ENCODE measurements at places on chromosomes 11 and 22. TPM values are rescaled to one million over a fixed set of nuclear protein-coding genes. Genes with fewer than 3 reads are reported as not detected.

- no peak for DNase-seq
Observed at GRCh38 chr11:109306322-109306721, 115.7 kb upstream of the C11orf87 start.

The GRM5 gene
- total RNA-seq = not detected

- DNase-seq = no peak
Observed at GRCh38 chr11:2846056-2846455, 39.5 kb downstream of the CDKN1C start.

- DNase-seq = no peak
Observed at GRCh38 chr11:96103102-96103501, 179.2 kb upstream of the MTMR2 start.

- DNase-seq = peak; percentile 14
Observed at GRCh38 chr11:63853476-63853875, 14.6 kb downstream of the MARK2 start.

DNA sequence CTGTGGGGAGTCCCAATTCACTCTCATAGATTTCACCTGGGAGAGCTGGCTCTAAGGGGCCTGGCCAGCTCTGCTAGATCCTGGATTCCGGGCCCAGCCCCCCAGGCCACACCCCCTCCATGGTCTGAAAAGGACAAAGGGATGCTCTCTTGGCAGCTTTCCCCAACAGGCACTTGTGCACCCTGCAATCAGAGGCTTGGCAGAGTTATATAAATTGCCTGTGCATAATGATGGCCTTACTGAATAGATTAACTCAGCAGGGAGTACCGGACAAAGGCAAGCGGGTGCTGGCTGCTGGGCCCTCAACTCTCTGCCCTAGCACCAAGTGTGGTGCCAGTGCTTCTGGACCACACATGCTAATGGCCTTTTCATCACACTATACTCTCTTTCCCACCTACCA, 461.6 kb downstream of the BUD13 start:
- DNase-seq = no peak

DNA sequence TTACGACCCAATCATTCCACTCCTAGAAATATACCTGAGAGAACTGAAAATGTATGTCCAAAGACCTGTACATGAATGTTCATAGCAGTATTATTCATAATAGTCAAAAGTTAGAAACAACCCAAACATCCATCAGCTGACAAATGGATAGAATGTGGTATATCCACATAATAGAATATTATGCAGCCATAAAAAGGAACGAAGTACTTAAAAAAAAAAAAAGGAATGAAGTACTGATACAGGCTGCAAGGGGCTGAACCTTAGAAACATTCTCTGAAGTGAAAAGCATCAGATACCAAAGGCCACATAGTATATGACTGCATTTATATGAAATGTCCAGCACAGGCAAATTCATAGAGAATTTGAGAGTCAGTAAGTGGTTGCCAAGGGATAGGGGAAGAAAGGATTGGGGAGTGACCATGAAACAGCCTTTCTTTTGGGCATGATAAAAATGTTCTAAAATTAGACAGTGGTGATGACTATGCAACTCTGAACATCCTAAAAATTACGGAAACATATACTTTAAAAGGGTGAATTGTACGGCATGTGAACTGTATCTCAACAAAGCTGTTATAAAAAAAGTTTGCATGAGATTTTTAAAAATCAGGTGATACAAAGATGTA, 1.8 kb downstream of the TPST2 start:
- DNase-seq = no peak

All from lung microvascular endothelial cell (primary cell).